Chondrocyte (in vitro differentiated cells): ENCODE measurements at places on chromosomes 1 and 21. TPM values are rescaled to one million over a fixed set of nuclear protein-coding genes. Genes with fewer than 3 reads are reported as not detected.

GRCh38 chr1:27992276-27992675 lies 32.5 kb downstream of the XKR8 start:
- H3K27me3 ChIP-seq, result no peaks in the 10 kb centered on the region
- no peak for DNase-seq
- H3K4me1 ChIP-seq, result peaks cover 14% of the 10 kb centered on the region
- no peak overlapping the region for H3K4me3 ChIP-seq
- no peak overlapping the region for H3K27ac ChIP-seq

DNA sequence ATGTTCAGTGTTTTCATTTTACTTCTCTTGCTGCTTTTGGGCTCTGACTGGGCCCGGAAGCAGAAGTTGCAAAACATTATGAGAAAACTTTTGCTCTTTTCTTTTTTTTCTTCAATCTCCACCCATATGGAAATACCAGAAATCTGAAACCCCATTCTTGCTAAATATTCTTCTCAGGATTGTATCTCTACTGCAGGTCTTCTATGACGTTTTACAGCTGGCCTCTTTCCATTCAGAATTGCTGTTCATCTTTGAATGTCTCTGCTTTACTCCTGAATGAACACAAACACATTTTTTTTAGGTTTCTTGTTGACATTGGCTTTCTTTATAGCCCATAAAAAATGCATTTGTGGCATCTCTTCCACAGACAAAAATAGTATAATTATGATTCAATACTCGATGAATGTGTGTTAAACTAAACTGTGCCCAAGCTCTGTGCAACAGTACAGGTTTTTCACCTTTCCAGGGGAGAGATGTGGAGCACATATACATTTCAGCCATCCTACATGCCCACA lies 18.8 kb downstream of the PTPRC start:
- no peak overlapping the region for H3K4me3 ChIP-seq
- peaks cover 22% of the 10 kb centered on the region for H3K4me1 ChIP-seq
- no peaks in the 10 kb centered on the region for H3K27me3 ChIP-seq
- no peak for DNase-seq
- H3K27ac ChIP-seq, result peak overlapping the region; percentile 52

The CLDN14 gene
- not detected in 3 replicates for total RNA-seq

The CD53 gene
- total RNA-seq, result not detected in 3 replicates

The OSCP1 gene
- 4.5 to 7.3 TPM (median 6.2 TPM) in 3 replicates for total RNA-seq
